HepG2 (cell line): ENCODE measurements at places on chromosomes 12 and 14. TPM values are rescaled to one million over a fixed set of nuclear protein-coding genes. Genes with fewer than 3 reads are reported as not detected.

The TRMT61A gene
- polyA plus RNA-seq = 6.5 and 9.8 TPM in 2 replicates

The LRIG3 gene
- 7.7 TPM in 2 replicates for polyA plus RNA-seq

The HEBP1 gene
- polyA plus RNA-seq = 9.4 and 11.0 TPM in 2 replicates

The PAX9 gene
- polyA plus RNA-seq = 0.03 TPM in 2 replicates
